ENCODE measurements at places on chromosomes 5 and 9.

GRCh38 chr9:87309236-87309635 lies 188.4 kb upstream of the DAPK1 start:
- DNase-seq, result no peak

DNA sequence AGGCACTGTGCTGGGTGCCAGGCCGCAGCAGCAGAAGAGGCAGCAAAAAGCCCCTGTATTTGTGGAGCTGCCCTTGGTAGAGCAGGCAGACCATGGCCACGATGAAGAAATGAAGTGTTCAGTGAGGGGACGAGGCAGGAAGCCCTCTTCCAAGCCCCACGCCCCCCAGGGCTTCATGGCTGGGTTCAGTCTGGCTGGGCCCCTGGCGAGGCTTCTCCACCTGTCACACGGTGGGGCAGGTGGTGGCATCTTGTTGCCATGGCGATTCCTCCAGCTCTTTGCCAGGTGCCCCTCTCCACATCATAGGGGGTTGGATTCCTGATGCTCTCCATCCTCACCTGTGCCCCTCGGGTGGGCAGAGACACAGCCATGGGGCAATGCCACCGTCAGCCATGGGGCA lies 21.5 kb downstream of the ADGRD2 start:
- DNase-seq, result no peak

- no peak for DNase-seq
Observed at GRCh38 chr5:83001796-83002381, 75.3 kb downstream of the TMEM167A start.

DNA sequence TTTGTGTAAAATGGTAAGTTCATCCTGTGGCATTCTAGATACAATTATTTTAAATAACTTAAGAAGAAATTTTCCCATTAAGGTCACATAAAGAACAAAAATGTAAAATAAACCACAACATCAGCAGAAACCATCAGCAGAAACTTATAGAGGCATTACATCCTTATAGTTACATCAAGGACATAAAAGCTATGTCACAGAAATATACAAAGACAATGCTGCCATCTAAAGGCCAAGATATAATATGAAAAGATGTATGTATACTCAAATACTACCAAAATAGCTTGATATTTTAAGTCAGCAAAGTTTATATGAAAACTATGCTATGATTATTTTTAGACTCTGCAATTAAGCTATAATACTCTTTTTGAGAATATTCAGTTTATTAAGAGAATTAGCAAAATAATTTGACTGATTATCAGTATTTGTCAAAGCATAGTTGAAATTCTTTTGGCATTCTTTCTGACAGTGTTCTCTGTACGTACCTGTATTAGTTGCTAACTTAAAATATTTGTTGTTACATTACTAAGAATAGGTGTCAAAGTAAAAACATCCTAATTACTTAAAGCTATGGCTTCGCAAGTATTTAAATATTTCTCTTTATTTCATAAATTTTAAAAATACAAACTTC lies 36.2 kb downstream of the FBXL17 start:
- no peak for DNase-seq

DNA sequence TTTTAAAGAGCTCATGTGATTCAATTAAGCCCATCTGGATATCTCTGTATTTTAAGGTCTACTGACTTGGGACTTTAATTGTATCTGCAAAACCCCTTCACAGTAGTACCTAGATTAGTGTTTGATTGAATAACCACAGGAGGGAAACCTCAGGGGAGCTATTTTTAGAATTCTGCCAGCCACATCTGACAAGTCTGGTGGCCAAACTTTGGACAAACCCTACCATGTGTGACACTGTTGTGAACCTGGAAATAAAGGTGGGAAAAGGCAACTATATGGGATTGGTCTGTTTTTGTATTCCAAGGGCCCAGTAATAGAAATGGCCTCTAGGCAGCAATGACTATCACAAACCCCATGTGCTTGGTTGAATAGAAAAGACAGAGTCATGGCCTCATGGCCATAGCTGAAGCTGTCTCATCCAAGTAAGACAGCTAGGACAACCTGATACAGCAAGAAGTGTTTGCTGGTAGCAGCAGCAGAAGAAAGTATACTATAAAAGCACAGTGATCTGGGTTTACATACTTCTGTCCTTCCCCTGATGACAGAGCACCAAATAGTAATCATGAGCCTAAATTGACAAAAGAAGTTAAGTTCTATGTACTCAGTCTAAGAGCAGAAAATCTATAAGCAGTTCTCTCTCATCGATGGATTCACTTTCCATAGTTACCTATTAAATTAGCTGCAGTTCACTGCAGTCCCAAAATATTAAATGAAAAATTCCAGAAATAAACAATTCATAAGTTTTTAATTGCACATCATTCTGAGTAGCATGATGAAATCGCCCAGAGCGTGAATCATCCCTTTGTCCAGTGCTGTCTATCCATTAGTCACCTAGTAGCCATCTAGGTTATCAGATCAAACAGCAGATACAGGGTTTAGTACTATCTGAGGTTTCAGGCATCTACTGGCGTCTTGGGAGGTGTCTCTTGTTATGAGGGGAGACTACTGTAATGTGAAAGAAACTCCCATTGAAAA lies 189.8 kb downstream of the ARHGAP26 start:
- DNase-seq, result no peak

GRCh38 chr9:101486693-101487442 lies 46.8 kb upstream of the RNF20 start:
- no peak for DNase-seq

- DNase-seq, result no peak
Observed at GRCh38 chr5:102226321-102226720, 69.8 kb downstream of the SLCO4C1 start.

- DNase-seq, result no peak
Observed at GRCh38 chr9:132857616-132858342, 20.3 kb downstream of the AK8 start.
